Activated T-helper 1 cell treated with anti-CD3 and anti-CD28 coated beads, Interleukin-12 subunit alpha, Interleukin-12 subunit beta, Interleukin-2, Interleukin-4 antibody, amounts not matched to agents 30 ng/mL and 10 ng/mL and 1 ng/mL, durations not matched to agents 14 hours and 24 hours and 36 hours (primary cell): ENCODE measurements at places on chromosomes 6 and 20. TPM values are rescaled to one million over a fixed set of nuclear protein-coding genes. Genes with fewer than 3 reads are reported as not detected.
A peak's percentile ranks its signal among the peaks of the same experiment; 100 is the strongest.

The NR2E1 gene
- total RNA-seq: not detected in 2 replicates

The HTR1B gene
- total RNA-seq: not detected in 2 replicates

GRCh38 chr6:31356216-31356945 is 598 bp downstream of the HLA-B start:
- H3K27me3 ChIP-seq: peaks cover 6% of the 10 kb centered on the region
- H3K36me3 ChIP-seq: peaks cover 53% of the 10 kb centered on the region
- DNase-seq: peak; percentile 52
- peaks cover 67% of the 10 kb centered on the region for H3K4me1 ChIP-seq
- H3K27ac ChIP-seq: peak overlapping the region; percentile 95
- H3K4me3 ChIP-seq: peak overlapping the region; percentile 95

The OVOL2 gene
- not detected in 2 replicates for total RNA-seq

The SRXN1 gene
- total RNA-seq: 28.8 and 30.2 TPM in 2 replicates

- H3K27ac ChIP-seq: peak overlapping the region; percentile 93
- DNase-seq: peak; percentile 42
- H3K4me3 ChIP-seq: peak overlapping the region; percentile 60
- H3K36me3 ChIP-seq: peaks cover 21% of the 10 kb centered on the region
Observed at GRCh38 chr6:125904871-125905270, 51.7 kb upstream of the HINT3 start.

The CTCFL gene
- not detected in 2 replicates for total RNA-seq

The DPPA5 gene
- not detected in 2 replicates for total RNA-seq

DNA sequence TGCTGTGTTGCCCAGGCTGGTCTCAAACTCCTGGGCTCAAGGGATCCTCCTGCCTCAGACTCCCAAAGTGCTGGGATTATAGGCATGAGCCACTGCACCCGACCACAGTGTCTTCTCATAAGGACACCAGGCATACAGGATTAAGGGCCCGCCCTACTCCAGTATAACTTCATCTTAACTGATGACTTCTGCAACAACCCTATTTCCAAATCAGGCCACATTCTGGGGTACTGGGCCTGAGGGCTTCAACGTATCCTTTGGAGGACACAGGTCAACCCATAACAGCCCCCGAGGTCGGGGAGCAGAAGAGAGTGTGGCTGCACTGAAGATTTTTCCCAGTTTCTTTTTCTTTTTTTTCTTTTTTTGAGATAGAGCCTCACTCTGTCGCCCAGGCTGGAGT is 39.7 kb downstream of the SUN5 start:
- peaks cover 42% of the 10 kb centered on the region for H3K4me1 ChIP-seq
- no peak overlapping the region for H3K4me3 ChIP-seq
- DNase-seq: no peak
- no peaks in the 10 kb centered on the region for H3K36me3 ChIP-seq
- no peaks in the 10 kb centered on the region for H3K27me3 ChIP-seq

GRCh38 chr6:6840831-6841291 is 252.3 kb downstream of the LY86 start:
- H3K36me3 ChIP-seq: no peaks in the 10 kb centered on the region
- H3K27ac ChIP-seq: no peak overlapping the region
- DNase-seq: no peak
- H3K4me3 ChIP-seq: no peak overlapping the region

The TPX2 gene
- 53.3 and 54.4 TPM in 2 replicates for total RNA-seq

- H3K36me3 ChIP-seq: no peaks in the 10 kb centered on the region
- no peaks in the 10 kb centered on the region for H3K4me1 ChIP-seq
- DNase-seq: no peak
- peaks cover 7% of the 10 kb centered on the region for H3K27me3 ChIP-seq
Observed at GRCh38 chr6:56555438-56555872, 87.2 kb downstream of the DST start.

The GNRH2 gene
- total RNA-seq: 2.1 and 2.3 TPM in 2 replicates

- no peaks in the 10 kb centered on the region for H3K36me3 ChIP-seq
- no peak overlapping the region for H3K27ac ChIP-seq
- peaks cover 5% of the 10 kb centered on the region for H3K4me1 ChIP-seq
- peaks cover 9% of the 10 kb centered on the region for H3K27me3 ChIP-seq
- no peak overlapping the region for H3K4me3 ChIP-seq
Observed at GRCh38 chr6:7324520-7324919, 11.5 kb upstream of the SSR1 start.

The PCSK2 gene
- not detected in 2 replicates for total RNA-seq

The LY86 gene
- total RNA-seq: 1.1 and 1.2 TPM in 2 replicates

- H3K4me3 ChIP-seq: peak overlapping the region; percentile 66
- no peak overlapping the region for H3K27ac ChIP-seq
- peaks cover 8% of the 10 kb centered on the region for H3K27me3 ChIP-seq
- DNase-seq: no peak
Observed at GRCh38 chr6:13872681-13873080, 52.1 kb upstream of the RNF182 start.

- peak overlapping the region; percentile 79 for H3K27ac ChIP-seq
- DNase-seq: no peak
- peaks cover 60% of the 10 kb centered on the region for H3K4me1 ChIP-seq
- H3K4me3 ChIP-seq: no peak overlapping the region
- no peaks in the 10 kb centered on the region for H3K27me3 ChIP-seq
Observed at GRCh38 chr20:3925899-3926638, 36.9 kb downstream of the PANK2 start.

The PRKN gene
- not detected in 2 replicates for total RNA-seq

The LKAAEAR1 gene
- total RNA-seq: 0.31 and 0.39 TPM in 2 replicates

DNA sequence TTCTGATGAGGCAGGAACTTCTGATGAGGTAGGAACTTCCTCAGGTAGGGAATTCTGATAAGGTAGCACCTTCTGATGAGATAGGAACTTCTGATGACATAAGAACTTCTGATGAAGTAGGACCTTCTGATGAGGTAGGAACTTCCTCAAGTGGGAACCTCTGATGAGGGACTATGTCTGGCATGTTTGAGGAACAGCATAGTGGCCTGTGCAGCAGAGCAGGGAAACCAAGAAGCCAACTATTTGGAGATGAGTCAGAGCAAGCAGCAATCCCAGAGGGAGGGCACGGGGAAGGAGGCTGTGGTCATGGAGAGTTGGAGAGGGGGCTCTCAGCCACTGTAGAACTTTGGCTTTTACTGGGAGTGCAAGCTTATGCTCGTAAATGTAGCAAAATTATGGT is 132.4 kb downstream of the CFAP61 start:
- no peak overlapping the region for H3K27ac ChIP-seq
- H3K36me3 ChIP-seq: no peaks in the 10 kb centered on the region
- DNase-seq: no peak
- H3K27me3 ChIP-seq: no peaks in the 10 kb centered on the region
- H3K4me3 ChIP-seq: no peak overlapping the region
- no peaks in the 10 kb centered on the region for H3K4me1 ChIP-seq

The ZSCAN16 gene
- 4.8 TPM in 2 replicates for total RNA-seq

The TFAP2B gene
- total RNA-seq: not detected in 2 replicates

The SAMD10 gene
- 29.4 and 34.9 TPM in 2 replicates for total RNA-seq

- peaks cover 5% of the 10 kb centered on the region for H3K36me3 ChIP-seq
- peaks cover 56% of the 10 kb centered on the region for H3K4me1 ChIP-seq
- DNase-seq: no peak
- no peaks in the 10 kb centered on the region for H3K27me3 ChIP-seq
Observed at GRCh38 chr6:139533171-139533570, 158.7 kb upstream of the CITED2 start.

GRCh38 chr20:13341737-13342393 is 120.8 kb downstream of the ISM1 start:
- H3K4me1 ChIP-seq: peaks cover 20% of the 10 kb centered on the region
- no peaks in the 10 kb centered on the region for H3K36me3 ChIP-seq
- H3K27ac ChIP-seq: no peak overlapping the region

The EEF1A1 gene
- 8,439 and 8,694 TPM in 2 replicates for total RNA-seq

DNA sequence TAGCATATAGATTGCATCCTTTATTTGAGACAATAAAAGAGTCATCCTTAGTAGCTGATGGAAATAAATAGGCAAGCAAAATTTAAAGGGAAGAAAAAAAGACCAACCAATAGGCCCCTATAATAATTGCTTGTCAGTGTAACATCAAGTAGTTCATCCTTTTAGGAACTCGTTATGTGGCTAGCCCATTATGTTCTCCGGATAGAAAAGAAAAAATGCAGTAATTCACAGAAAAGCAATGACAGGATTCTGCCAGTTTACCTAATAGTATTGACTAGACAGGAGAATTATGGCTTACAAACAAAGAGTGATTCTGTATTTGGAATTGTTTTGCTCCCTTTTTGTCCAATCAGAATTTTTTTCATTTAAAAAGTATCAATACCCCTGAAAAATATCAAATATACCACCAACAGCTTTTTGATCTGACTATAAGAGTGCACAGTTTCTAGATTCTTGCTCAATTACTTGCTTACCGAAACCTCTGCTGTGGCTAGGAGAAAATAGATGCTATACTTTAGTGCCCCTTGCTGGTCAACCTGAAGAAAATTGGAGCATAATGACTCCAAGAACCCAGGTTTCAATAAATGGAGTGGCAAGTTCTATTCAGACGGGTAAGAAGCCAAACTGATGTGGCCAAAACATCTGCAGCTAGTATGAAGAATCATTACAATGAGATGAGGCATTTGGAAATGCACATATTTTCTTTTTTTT is 91.5 kb upstream of the SASH1 start:
- peaks cover 9% of the 10 kb centered on the region for H3K27me3 ChIP-seq
- H3K27ac ChIP-seq: no peak overlapping the region
- H3K4me3 ChIP-seq: no peak overlapping the region
- no peaks in the 10 kb centered on the region for H3K36me3 ChIP-seq

The TFAP2D gene
- total RNA-seq: not detected in 2 replicates

DNA sequence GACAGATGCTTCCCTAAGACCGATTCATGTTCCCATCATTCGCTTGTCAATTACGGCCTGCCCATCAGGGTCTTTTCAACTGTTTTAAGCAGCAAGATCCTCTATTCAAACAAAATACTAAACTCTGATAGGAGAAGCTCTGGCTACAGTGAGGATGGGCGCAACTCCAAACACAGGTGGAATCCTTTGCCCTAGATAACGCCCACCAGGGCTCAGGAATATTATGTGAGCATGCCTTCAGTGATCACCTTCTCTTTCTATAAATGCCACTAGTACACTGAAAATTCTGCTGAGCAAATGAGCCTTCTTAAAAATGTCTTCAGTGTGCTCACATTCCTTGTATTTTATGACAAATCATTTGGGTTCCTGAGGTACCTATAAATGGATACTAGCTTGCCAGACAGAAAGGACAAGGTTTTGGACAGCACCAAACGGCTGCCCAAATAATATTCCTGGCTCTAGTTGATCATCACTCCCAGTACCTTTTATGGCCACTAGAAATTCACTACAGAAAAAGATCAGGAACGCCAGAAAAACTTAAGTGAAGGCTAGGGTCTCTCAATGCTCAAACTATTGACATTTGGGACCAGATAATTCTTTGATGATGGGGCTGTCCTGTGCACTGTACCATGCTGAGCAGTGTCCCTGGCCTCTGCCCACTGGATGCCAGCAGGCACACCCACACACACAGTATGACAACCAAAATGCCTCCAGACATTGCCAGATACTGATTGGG is 13.1 kb downstream of the ZNF217 start:
- H3K36me3 ChIP-seq: peaks cover 56% of the 10 kb centered on the region
- DNase-seq: no peak
- H3K4me1 ChIP-seq: peaks cover 87% of the 10 kb centered on the region
- peak overlapping the region; percentile 88 for H3K27ac ChIP-seq
- H3K27me3 ChIP-seq: no peaks in the 10 kb centered on the region

The BNIP5 gene
- not detected in 2 replicates for total RNA-seq

- peaks cover 10% of the 10 kb centered on the region for H3K36me3 ChIP-seq
- H3K27ac ChIP-seq: peak overlapping the region; percentile 13
- no peak overlapping the region for H3K4me3 ChIP-seq
- peaks cover 45% of the 10 kb centered on the region for H3K4me1 ChIP-seq
- DNase-seq: no peak
Observed at GRCh38 chr20:35317416-35318210, 25.4 kb upstream of the FAM83C start.

GRCh38 chr6:77089776-77090175 is 373.5 kb downstream of the HTR1B start:
- no peak for DNase-seq
- H3K4me1 ChIP-seq: no peaks in the 10 kb centered on the region
- no peaks in the 10 kb centered on the region for H3K36me3 ChIP-seq
- no peak overlapping the region for H3K4me3 ChIP-seq
- no peak overlapping the region for H3K27ac ChIP-seq
- no peaks in the 10 kb centered on the region for H3K27me3 ChIP-seq

DNA sequence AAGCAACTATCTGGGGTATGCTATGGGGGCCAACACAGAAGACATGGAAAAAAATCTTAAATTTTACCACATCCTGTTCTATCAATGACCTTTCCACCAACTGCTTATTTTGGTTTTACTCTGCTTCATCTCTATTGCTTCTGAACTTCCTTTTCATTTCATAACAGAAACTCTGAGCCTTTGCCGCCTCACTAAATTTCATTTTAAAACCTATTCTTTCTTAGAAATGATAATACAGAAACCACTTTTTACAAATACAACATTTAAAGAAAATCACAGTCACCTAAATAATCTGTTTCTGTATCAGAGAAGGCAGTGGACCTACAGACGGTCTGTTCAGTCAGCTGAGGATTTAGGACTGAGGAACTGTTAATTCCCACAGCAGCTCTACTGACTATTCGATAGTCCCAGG is 117.5 kb downstream of the KCNQ5 start:
- no peak for DNase-seq
- no peaks in the 10 kb centered on the region for H3K36me3 ChIP-seq
- H3K4me3 ChIP-seq: no peak overlapping the region
- H3K27me3 ChIP-seq: peaks cover 2% of the 10 kb centered on the region
- H3K27ac ChIP-seq: peak overlapping the region; percentile 2
- peaks cover 36% of the 10 kb centered on the region for H3K4me1 ChIP-seq

GRCh38 chr20:12581644-12582289 is 427.0 kb upstream of the SPTLC3 start:
- no peaks in the 10 kb centered on the region for H3K36me3 ChIP-seq
- no peaks in the 10 kb centered on the region for H3K27me3 ChIP-seq
- H3K4me1 ChIP-seq: no peaks in the 10 kb centered on the region
- no peak overlapping the region for H3K27ac ChIP-seq
- H3K4me3 ChIP-seq: no peak overlapping the region
- no peak for DNase-seq

- DNase-seq: no peak
- H3K27ac ChIP-seq: no peak overlapping the region
- H3K27me3 ChIP-seq: peaks cover 6% of the 10 kb centered on the region
- no peaks in the 10 kb centered on the region for H3K36me3 ChIP-seq
Observed at GRCh38 chr6:104531646-104532045, 328.1 kb downstream of the HACE1 start.

- no peaks in the 10 kb centered on the region for H3K36me3 ChIP-seq
- H3K27me3 ChIP-seq: peaks cover 6% of the 10 kb centered on the region
- H3K27ac ChIP-seq: no peak overlapping the region
- DNase-seq: no peak
- no peak overlapping the region for H3K4me3 ChIP-seq
- H3K4me1 ChIP-seq: no peaks in the 10 kb centered on the region
Observed at GRCh38 chr20:21031666-21032065, 74.5 kb downstream of the LINC00237 start.

- H3K27me3 ChIP-seq: peaks cover 27% of the 10 kb centered on the region
- H3K27ac ChIP-seq: no peak overlapping the region
- H3K36me3 ChIP-seq: peaks cover 5% of the 10 kb centered on the region
Observed at GRCh38 chr20:51766994-51767866, 960 bp downstream of the ATP9A start.

DNA sequence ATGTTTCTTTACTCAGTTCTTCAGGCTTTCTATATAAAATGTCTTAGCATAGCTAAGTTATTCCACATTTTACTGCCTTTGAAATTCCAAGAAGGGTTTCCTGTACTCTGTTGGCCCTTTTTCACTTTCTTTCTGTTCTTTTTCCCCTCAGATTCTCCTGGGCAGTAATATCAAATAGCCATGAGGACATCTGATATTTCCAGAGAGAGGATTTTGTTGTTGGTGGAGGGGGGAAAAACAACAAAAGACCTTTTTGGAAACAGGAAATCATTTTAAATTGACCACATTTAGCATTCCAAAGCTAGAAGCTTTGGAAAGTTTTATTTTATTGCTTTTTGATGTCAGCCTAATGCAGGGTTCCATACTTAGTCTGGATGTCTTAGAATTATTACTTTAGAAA is 445.4 kb downstream of the GJA1 start:
- no peaks in the 10 kb centered on the region for H3K36me3 ChIP-seq
- H3K27me3 ChIP-seq: peaks cover 4% of the 10 kb centered on the region
- no peaks in the 10 kb centered on the region for H3K4me1 ChIP-seq
- no peak overlapping the region for H3K27ac ChIP-seq
- no peak for DNase-seq

The ERVFRD-1 gene
- total RNA-seq: not detected in 2 replicates
